ENCODE measurements at places on chromosomes 4 and X.
A peak's percentile ranks its signal among the peaks of the same experiment; 100 is the strongest.

- DNase-seq: peak; percentile 92
Observed at GRCh38 chr4:1726146-1726934, 5.0 kb downstream of the TACC3 start.

DNA sequence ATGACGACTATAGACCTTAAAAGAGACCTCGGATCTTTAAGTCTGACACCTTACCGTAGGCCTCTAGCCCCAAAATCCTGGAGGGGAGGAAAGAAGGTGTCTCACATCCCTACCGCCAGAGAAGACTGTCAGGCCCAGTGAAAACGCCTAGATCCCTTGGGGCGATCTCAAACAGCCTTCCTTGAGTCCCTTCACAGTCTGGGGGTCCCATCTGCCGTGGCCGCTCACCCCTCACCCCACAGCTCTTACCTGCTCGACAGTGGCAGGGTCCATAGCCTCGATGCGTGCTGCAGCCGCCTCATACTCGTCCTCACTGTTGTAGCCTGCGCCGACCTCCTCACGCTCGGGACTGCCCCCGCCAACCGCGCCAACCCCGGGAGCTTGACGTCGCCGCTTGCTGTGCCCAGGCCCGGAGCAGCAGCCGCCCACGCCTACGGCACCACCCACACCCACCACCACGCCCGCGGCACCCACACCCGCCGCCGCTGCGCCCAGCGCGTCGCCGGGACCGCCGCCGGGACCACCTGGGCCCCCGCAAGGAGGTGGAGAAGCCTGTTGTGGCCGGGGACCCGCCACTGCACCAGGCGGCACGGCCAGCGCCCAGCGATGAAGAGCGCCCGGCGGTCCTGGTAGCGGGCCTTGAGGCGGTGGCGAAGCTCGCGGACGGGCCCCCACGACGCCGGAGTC is 536 bp downstream of the OTUD5 start:
- DNase-seq: no peak

DNA sequence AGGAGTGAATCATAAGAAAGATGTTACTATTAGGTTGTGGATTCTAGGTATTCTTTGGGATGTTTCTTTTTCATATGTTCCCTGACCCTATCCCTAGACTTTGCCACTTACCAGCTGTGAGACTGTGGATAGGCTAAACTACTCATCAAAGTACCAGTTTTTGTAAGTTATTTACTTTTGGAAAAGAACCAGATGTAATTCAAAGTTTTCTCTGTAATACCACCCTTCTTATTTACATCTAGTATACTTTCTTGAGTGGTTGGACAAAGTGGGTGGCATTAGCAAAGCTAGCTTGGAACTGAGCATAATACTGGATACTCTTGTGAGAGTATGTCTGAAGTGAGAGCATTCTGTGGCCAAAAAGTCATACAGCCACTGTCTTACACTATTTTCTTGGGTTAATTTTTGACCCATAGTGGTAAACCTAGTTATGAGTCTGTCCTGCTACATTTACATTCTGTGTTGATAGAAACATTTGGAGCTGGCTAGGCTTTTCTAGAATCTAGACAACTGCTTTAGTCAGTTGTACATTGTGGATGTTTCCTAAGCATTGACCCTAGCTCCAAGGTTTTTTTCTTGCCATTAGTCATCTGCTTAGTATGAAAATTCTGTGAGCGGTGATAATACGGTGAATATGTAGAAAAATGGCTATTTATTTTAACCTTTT is 41.7 kb downstream of the KDM6A start:
- DNase-seq: no peak

DNA sequence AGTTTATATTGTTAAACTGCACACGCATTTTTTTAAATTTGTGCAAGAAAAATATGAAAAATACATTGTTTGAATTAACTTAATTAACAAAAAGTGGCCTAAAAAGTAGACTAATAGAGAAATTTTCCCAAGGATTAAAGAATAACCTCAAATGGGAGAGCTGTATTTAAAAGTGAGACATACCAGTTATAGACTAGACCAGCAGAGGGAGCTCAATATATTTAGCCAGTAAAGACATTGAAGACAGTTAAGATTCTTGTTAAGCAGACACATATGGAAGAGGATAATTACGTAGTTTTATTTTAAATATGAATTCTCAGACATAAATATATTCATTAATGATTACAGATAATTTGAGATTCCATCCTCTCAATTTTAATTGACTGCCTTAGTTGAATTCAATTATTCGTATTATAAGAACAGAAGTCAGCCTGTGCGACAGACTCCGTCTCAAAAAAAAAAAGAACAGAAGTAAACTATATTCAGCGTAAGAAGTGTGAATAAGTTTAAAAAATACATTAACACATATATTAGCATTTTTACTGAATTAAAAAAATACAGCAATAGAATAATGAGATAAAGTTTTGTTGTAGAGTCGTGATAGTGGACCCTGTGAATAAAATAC is 64.8 kb downstream of the GLRA3 start:
- peak; percentile 38 for DNase-seq

DNA sequence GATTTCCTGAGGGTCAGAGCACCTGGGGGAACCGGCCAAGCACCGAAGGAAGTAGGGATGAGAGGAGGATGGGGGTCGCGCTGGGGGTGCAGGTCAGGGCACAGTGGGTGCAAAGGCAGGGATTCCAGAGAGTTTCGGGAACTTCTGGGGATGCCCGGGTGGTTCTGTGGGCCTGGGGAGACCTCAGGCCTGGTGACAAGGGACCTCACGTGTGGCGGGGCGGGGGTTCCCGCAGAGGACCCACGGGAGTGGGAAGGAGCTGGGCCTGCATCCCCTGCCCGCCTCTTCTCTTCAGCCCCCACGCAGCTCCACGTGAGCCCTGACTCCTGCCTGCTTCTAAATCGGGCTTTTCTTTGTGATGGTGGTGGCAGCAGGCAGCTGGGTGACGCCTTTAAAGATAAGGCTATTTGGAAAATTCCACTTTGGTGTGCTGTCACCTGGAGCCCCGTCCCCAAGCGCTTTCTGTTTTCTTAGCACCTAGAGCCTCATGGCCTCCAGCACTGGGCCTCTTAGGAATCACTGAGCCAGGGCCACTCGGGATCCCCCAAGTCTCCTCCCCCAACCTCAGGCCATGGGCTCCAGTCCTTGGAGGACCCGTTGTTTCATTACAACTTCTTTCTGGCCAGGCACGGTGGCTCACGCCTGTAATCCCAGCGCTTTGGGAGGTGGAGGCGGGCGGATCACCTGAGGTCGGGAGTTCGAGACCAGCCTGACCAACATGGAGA is 7.1 kb upstream of the TBC1D14 start:
- DNase-seq: no peak

DNA sequence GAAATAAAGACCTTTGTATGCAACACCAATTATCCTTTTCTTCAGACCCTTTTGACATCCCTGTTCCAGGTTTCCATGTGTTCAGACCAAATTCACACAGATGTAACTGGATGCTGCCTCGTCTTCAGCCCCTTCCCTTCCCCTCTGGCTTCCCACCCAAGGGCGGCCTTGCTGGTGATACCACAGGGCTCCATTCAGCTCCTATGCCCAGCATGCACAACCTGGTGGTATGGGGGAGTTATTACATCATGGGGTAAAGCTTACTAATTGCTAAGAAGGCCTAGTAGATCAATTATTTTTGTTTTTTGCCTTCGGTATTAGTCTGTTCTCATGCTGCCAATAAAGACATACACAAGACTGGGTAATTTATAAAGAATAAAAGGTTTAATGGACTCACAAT is 317.0 kb upstream of the CXXC4 start:
- DNase-seq: no peak
